ENCODE measurements at places on chromosomes 1 and 21.

- no peak for DNase-seq
Observed at GRCh38 chr1:117883616-117884015, 45.8 kb downstream of the GDAP2 start.

DNA sequence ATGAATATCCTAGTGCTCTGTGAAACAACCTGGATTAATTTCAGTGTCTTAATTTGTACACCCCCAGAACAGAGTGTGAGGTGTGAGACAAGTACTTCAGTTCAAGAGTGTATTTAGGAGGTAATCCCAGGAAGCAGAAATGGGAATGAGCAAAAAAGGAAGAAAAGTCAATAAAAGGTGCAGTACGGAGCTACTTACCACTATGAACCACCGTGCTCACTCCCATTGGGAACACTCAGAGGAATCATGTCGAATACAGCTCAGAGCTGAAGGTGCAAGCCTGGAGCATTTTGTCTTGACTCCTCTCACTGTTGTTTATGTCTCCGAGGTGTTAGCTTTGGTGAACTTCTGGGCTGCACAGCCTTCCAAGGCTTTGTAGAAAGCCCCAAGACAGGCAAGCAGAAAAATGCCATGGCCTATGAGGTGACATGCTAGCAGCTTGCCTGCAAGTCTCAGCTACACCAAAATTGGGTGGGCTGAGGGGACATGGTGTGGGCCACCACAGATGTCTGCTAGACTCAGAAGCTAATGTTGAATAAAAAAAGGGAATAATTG lies 7.4 kb upstream of the SVBP start:
- no peak for DNase-seq

DNA sequence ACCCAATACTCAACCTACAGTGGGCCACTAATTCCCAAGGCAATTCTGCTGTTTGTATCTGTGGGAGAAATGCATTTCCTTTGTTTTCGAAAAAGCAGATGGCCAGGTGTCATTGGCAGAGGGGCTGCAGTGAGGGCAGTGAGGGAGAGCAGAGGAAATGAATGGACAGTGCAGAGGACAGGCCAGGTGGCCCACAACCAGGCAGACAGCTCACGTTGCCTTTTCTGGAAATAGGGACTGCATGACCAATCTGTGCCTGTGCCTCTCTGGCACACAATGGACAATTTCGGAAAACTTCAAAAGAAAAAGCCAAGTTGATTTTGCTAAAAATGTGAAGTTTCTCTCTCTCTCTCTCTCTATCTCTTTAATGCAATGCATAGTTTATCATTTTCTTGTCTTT lies 52.6 kb upstream of the ETS2 start:
- no peak for DNase-seq

- DNase-seq, result no peak
Observed at GRCh38 chr1:53143527-53143926, 1.1 kb upstream of the SLC1A7 start.

DNA sequence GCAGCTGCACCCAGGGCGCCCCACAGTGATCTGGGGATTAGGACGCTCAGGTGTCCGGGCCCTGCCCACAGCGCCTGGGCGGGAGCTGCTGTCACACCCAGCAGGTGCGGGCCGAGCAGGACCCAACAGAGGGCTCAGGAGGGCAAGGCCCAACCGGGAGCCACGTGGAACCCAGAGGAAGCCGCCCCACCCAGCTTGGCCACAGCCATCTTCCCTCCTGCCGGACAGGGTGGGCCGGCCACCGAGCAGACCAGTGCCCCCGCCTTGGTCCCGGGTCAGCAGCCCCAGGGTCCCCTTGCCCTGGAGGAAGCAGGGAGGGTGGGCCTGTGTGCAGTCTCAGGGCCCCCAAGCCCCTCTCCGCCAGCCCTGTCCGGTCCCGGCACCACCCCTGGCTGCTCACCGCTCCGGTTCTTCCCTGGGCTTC lies 6.3 kb upstream of the TTLL10 start:
- no peak for DNase-seq

DNA sequence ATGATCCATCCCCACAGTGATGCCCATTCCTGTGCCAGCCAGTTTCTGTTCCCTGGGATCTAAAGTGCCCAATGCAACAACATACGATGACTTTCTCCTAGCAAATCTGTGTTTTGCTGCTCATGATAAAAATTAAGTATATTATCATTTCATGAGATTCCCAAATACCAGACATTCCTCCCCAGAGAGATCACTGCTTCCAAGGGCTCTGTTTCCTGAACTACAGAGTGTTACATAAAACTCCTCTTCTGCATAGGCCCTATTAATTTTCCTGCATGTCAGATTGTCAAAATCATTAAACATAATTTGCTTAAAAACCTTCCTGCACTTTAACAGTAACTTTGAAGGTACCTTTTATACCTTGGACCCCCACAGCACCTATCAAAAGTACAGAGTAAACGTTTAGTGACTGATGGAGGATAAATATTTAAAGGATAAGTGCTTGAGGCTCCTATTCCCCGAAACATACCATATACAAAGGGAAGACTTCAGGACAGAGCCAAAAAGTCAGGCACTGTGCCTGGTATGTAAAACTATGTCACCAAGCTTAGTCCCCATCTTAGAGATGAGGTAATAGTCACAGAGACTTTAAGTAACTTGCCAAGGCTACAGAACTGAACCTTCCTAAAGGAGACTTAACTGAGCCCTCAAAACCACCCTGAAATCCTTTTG lies 50.2 kb downstream of the SLC25A24 start:
- no peak for DNase-seq

DNA sequence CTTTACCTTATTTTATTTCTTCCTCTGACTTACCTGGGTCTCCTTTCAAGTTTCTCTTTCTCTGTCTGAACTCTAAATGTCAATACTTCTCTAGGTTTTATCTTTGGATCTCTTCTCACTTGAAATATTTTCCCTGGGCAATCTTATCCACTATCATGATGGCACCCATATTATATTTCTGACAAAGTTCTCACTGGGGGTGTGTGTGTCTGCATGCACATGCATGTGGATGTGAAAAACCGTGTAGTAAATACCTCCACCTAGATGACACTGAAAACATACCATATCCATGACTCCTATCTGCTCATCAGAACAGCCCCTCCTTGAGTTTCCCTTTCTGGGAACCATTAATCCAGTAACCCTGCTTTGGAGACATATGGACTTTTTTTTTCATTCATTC lies 30.9 kb downstream of the DNASE2B start:
- DNase-seq, result no peak

GRCh38 chr21:34810786-34811185 lies 142.0 kb downstream of the CLIC6 start:
- DNase-seq, result no peak

DNA sequence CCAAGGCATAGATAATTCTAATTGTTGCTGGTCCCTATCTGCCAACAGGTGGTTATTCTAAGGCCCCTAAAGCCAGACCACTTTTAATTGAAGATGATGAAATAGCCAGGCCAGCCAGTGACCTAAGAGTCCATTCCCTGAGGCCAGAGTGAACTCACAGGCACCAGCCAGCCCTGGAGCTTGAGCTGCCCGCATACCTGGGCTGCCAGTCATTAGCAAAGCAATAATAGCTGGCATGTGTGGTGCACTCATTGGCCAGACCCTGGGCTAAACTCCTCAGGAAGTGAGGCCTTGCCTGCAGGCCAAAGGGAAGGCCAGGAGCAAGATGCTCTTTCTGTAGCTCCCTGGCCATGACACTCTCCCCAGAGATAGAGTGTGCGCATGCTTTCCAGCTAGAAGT lies 180.4 kb upstream of the KLHDC7A start:
- DNase-seq, result no peak

- DNase-seq, result no peak
Observed at GRCh38 chr1:67850151-67850551, 16.9 kb upstream of the GNG12 start.

DNA sequence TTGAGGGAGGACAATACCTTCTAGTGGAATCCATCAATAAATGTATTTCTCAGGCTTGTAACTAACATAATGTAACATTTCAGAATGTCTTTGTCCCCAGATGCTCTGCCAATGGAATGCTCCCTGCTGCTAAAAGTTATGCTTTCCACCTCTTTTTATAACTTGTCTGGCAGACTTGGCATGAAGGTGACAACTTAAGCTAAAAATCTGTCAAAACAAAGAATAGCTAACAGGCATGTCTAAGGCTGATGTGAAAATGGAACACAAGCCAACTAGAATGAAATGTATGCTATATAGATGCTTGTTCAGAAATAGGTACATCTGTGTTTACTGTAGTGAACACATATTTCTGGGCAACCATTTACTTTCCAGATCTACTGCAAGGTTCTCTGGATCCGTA lies 467.9 kb downstream of the MRPL39 start:
- DNase-seq, result no peak
